ENCODE measurements at places on chromosomes 1 and 21. TPM values are rescaled to one million over a fixed set of nuclear protein-coding genes. Genes with fewer than 3 reads are reported as not detected.

ATP1A4 gene
- total RNA-seq = not detected

CADM3 gene
- 0.06 TPM for total RNA-seq

TBCE gene
- total RNA-seq = 12.6 TPM

GPR61 gene
- total RNA-seq = under 0.01 TPM

C1orf146 gene
- not detected for total RNA-seq

ZNF670 gene
- total RNA-seq = 9.9 TPM

NECTIN4 gene
- 0.31 TPM for total RNA-seq

INTS7 gene
- total RNA-seq = 9.7 TPM

RNF223 gene
- not detected for total RNA-seq

S100A7A gene
- total RNA-seq = not detected

SLC44A5 gene
- total RNA-seq = 0.16 TPM

TRIM33 gene
- total RNA-seq = 38.1 TPM

BATF3 gene
- total RNA-seq = 1.0 TPM

ADAMTS5 gene
- 0.06 TPM for total RNA-seq

ACOT11 gene
- 1.1 TPM for total RNA-seq

RIPK4 gene
- 0.06 TPM for total RNA-seq

TFAP2E gene
- total RNA-seq = not detected

CFHR3 gene
- total RNA-seq = not detected

DNASE2B gene
- under 0.01 TPM for total RNA-seq

PLA2G2C gene
- not detected for total RNA-seq

FCAMR gene
- not detected for total RNA-seq

TINAGL1 gene
- total RNA-seq = 542 TPM

BRDT gene
- not detected for total RNA-seq

IFT25 gene
- 13.1 TPM for total RNA-seq

RNF186 gene
- total RNA-seq = not detected

KLF18 gene
- not detected for total RNA-seq

ATXN7L2 gene
- 0.49 TPM for total RNA-seq

SMIM1 gene
- 0.44 TPM for total RNA-seq

FCRL5 gene
- not detected for total RNA-seq

GJA8 gene
- not detected for total RNA-seq

HRNR gene
- total RNA-seq = not detected

RSPO1 gene
- not detected for total RNA-seq

SPRR3 gene
- not detected for total RNA-seq

ISG20L2 gene
- 9.9 TPM for total RNA-seq

LCE5A gene
- not detected for total RNA-seq

CYP4A22 gene
- total RNA-seq = not detected

KIF2C gene
- total RNA-seq = 26.4 TPM

PCSK9 gene
- total RNA-seq = 0.32 TPM

SPRR1B gene
- not detected for total RNA-seq

C4BPA gene
- not detected for total RNA-seq

CCDC18 gene
- 8.7 TPM for total RNA-seq

KCNJ9 gene
- total RNA-seq = not detected

OLIG2 gene
- total RNA-seq = not detected

ELOVL1 gene
- 67.8 TPM for total RNA-seq

RGS5 gene
- total RNA-seq = 2.6 TPM

F3 gene
- 3.5 TPM for total RNA-seq

RNU1-1 gene
- total RNA-seq = 509 TPM

FMO2 gene
- 0.32 TPM for total RNA-seq

ZNF695 gene
- 3.3 TPM for total RNA-seq

FHL3 gene
- total RNA-seq = 11.7 TPM

KRTAP19-3 gene
- total RNA-seq = not detected

GJA9 gene
- total RNA-seq = not detected

F5 gene
- under 0.01 TPM for total RNA-seq
